Activated CD4-positive, alpha-beta T cell treated with anti-CD3 and anti-CD28 coated beads, Interleukin-2, Interleukin-6, amounts not matched to agents 100 ng/mL and 50 ng/mL, durations not matched to agents 16 hours and 8 hours (primary cell): ENCODE measurements at places on chromosomes 1 and 21.
A peak's percentile ranks its signal among the peaks of the same experiment; 100 is the strongest.

DNA sequence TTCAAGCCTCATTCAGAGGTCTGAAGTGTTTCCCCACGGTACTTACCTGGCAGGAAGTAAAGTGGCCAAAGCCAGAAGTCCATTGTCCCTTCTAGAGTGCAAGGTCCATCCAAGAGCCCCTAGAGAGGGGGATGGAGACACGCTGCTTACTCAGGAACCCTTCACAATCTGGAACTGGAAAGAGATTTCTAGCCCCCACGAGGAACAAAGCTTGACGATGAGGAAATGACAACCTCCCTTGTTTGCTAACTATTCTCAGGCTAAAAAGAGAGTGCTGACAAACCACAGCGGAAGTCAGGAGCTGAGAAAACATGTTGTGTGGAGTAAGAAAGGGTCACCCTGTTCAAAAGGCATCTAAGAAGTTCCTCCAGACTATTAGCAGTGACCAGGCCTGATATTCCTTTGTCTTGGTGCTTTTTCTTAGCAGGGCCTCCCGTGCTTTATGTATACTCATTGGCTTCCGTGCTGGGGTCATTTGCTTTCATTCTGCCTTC is at the start of gene FCMR:
TSS of gene FCMR (minus strand) at position 170 of the 494 bp plus-strand sequence. CDS start at position 83, 87 bp downstream.
- DNase-seq: peak; percentile 63

GRCh38 chr1:19390166-19390850 is 78.2 kb downstream of the SLC66A1 start:
- no peak for DNase-seq

DNA sequence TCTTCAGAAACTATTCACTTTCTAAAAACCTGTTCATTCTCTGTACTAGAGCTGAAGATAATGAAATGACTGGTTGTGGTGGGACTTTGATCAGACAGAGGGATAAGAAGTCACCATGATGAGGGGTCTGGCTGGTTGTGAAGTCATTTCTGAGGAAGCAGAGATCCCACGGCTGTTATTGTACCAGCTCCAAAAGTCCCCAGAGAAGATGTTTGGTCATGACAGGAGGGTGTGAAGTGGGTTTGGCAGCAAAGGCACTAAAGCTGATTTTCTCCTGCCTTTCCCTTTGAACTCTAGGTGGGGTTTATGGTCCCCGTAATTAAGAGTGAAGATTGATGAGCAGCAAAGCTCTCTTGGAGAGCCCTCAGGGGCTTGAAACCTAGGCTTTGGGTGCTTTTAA is 103.1 kb upstream of the CACHD1 start:
- peak; percentile 1 for DNase-seq

DNA sequence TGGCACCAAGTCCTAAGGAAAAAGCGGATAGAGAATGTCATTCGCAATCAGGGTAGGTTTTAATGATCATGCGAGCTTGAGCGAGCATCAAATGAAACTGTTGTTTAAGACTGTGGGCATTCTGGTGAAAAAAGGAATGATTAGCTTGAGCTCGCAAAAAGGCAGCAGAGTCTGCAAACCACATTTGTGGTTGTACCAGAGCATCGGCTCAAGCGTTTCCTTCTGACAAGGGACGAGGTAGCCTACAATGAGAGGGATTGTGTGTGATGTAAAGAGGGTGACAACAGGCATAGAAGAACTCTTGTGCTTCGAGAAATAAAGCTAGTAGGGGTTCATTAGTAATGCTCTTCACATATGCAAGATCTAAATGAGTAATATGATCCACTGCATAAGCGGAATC is 11.1 kb upstream of the CD48 start:
- DNase-seq: no peak

- peak; percentile 83 for DNase-seq
Measured at GRCh38 chr21:28745131-28746016, 247.3 kb downstream of the LTN1 start.

DNA sequence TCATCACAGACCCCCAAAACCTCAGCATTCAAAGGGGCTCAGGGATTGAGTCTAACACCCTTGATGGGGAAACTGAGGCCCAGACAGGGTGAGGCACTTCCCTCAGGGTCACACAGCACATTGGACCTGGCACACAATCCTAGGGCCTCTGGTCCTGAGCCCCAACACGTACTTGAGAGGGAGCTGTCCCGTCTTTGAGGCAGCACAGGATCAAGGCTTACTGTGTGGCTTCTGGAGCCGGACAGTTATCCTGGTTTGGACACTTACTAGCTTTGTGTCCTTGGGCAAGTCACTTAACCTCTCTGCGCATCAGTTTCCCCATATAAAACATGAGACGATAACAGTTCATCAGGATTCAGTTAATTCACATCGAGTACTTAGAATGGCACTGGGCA is 26.5 kb downstream of the RUNX3 start:
- DNase-seq: no peak

DNA sequence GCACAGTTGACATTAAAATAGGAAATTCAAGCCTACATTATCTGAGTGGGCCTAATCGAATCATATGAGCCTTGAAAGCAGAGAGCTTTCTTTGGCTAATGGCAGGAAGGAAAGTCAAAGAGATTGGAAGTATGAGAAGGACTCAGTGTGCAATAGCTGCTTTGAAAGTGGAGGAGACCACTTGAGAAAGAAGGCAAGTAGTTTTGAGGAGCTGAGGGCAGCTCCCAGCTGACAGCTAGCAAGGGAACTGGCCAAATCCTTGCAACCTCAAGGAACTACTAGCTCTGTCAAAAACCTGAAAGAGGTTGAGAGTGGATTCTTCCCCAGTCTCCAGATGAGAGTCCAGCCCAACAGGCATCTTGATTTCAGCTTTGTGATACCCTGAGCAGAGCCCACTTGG is 149.0 kb upstream of the CACYBP start:
- no peak for DNase-seq

DNA sequence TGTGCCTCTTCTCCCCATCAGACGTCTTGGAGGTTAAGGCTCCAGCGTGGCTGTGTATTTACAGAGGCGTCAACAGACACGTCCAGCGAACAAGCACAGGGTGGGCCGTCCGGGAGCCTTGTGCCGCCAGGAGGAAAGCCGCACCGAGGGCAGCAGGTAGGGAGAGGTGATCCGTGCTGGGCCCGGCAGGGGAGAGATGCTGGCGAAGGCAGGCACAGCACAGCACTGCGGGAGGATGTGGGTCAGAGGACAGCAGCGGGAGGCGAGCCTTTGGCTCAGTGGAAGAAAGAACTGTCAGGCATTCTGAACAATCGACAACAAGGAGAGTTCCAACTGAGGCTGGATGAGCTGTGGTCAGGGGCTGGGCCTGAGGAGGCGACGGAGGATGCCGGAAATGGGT is 144.1 kb upstream of the TNR start:
- DNase-seq: no peak

DNA sequence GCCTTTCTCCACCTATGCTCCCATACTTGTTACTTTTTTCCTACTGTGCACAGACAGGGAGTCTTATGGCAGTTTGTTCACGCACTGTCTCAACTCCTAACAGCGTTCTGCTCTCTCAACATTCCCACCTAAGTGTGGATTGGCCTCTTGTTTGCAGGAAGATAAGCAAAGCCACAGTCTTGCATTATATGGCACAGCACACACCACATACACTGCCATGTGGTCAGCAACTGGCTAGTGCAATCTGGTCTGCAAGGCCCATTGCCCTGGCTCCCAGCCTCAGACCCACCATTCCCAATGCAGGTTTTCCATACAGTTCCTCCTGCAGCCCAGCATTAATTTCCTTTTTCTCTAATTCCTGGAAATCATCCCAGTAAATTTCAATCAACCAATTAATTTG is 38.3 kb upstream of the LAMC2 start:
- DNase-seq: no peak

DNA sequence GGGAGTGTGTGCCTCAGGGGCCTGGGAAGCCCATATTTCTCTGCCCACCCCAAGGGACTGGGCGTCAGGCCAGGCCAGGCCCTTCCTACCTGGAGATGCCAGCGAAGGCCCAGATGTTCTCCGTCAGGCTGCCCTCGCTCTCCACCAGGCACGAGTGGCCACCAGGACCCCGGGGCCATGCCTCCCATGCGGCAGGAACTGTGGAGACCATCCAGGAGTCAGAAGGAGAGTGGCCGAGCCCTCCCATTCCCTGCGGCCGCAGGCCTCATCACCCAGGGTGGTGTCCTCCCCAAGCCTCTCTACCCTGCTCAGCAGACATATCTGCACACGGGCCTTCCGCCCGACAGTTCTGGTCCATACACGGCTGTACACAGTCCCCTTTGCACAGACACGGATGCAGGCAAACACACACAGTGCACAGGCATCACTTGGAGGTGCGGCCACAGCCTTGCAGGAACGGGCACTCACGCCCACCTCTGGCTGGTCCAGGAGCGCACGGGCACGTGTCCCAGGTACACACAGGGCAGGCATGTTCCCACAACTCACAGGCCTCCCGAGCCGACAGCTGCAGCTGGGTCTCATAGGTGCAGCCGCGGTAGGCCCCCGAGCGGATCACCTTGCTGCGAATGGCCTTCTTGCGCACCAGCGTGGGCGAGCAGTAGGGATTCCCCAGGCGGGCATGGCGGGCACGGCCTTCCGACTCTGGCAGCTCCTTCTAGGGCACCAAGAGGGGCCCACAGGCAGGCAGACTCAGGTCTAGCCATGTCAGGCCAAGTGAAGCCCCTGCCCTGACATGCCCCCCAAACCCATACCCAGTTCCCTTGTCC is 5.9 kb upstream of the KIF17 start:
- DNase-seq: no peak

DNA sequence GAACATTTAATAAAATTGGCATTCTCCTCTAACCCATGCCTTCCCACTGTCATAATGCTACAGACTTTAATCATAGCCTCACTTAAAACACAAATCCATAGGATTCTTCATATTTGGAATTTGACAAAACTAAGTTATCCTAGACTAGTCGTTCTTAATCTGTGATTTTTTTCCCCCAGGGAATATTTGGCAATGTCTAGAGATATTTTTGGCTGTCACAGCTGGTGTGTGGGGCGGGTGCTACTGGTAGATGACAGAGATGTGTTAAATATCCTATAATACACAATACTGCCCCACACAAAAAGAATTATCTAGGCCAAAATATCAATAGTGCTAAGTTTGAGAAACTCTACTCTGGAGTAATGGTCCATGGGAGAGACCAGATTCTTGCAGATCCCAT is 95.8 kb upstream of the HMGB4 start:
- no peak for DNase-seq

DNA sequence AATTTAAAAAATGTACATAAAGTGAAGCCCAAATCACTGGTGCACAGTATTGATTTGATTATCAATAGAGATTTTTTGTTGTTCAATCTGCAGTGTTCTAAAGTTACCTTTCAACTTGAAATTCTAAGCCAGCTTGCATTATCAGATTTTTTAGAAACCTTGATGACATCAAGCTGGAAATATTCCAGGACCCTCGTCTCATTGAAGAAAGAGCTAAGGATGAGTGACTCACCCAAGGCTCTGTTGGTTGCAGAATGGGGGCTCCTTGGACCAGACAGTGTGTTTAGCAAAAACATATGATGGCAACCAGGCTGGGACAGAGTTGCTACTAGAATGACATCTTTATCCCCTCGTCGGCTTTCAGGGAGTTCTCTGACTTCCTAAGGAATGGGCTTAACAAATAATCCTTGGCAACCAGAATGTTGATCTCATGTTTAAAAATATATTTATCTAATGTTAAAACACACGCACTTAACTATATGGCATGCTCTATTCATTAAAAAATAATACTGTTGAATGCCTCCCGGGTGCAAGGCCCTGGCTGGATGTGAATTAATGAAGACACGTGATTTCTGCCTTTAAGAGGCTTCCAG is 79.7 kb downstream of the RUNX3 start:
- no peak for DNase-seq

- DNase-seq: no peak
Measured at GRCh38 chr1:160058087-160058486, 11.9 kb downstream of the KCNJ10 start.

DNA sequence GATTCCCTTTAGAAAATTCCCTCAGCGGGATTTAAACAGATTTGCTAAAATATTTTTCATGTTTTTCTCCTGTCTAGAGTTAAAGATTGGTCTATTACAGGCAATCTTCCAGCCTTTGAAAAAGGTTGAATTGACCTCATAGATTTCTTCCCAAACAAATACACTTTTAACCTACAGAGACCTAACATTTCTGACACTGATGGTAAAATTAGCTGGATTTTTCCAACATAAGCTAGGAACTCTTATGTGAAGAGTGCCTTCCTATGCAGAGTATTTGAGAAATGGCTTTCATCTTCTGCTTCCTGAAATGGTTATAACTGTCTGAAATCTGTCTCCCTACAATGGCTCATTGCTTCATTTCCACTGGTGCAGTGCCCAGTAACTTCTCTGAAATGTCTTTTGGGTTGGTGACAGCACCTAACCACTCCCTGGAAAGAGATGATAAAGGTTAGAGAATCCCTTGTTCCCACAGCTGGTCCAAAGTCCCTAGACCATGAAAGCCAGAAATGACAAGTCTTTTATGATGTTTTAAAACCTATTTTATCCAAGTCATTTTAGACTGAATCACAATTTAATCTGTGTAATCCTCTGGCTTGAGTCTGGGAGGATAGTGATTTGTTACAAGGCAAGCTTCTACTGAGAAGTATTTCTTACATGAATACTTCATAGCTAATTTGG is 269.4 kb downstream of the BACH1 start:
- DNase-seq: no peak

DNA sequence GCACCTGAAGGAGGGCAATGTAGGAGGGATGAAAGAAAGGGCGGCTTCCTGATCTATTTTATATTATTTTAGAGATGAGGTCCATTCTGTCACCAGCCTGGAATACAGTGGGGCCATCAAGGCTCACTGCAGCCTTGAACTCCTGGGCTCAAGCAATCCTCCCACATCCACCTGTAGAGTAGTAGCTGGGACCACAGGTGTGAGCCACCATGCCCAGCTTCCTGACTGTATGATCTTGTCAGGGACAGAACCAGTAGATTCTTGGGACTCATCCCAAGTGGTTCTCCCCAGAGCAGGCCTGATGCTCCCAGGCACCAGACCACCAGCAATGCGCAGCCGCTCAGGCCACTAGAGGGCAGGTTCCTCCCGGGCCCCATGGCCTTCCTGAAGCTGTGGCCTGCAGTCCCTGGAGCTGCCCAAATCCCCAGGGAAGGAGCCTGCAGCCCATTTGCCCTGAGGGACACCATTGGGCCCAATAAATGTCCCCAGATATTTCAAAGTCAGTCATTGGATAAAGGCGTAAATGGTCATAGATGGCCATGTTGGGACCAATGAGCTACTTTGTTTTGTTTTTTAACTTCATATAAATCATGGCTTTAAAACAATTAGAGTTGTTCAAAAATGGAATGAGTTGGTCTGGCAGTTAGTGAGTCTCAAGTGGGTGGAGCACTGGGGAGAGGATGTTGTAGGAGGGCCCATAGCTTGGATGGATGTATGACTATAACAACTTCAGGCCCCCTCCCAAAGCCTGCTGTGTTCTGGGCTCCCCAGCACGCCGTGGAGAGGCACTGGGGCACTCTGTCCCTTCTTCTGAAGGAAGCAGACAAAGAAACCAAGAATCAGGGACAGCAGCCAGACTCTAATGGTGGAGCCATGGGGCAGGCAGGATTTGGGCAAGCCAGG is 44.7 kb upstream of the GOLT1A start:
- peak; percentile 27 for DNase-seq

- DNase-seq: peak; percentile 43
Measured at GRCh38 chr1:204417074-204417997, 5.7 kb upstream of the PPP1R15B start.
